OCI-LY7 (cell line): ENCODE measurements at places on chromosomes 16 and 17.

DNA sequence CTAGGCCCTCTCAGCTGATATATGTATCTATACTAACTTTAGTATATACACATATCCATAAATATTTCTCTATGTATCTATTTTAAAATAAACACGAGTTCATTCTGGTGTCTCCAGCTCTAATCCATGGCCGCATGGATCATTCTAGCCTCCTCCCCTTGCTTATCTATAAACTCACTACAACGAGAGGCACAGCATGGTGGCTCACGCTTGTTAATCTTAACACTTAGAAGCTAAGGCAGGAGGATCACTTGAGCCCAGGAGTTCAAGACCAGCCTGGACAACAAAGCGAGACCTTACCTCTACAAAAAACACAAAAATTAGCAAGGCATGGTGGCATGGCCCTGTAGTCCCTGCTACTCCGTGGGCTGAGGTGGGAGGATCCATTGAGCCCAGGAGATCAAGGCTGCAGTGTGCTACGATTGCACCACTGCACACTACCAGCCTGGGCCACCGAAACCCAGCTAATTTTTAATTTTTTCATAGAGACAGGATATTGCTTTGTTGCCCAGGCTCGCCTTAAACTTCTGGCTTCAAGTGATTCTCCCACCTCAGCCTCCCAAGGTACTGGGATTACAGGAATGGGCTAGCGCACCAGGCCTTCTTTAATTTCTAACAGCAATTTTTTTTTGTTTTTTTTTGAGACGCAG lies 3.9 kb upstream of the ZNF207 start:
- no peak for DNase-seq

- no peak for DNase-seq
Measured at GRCh38 chr16:69942627-69943170, 8.4 kb upstream of the CLEC18A start.

DNA sequence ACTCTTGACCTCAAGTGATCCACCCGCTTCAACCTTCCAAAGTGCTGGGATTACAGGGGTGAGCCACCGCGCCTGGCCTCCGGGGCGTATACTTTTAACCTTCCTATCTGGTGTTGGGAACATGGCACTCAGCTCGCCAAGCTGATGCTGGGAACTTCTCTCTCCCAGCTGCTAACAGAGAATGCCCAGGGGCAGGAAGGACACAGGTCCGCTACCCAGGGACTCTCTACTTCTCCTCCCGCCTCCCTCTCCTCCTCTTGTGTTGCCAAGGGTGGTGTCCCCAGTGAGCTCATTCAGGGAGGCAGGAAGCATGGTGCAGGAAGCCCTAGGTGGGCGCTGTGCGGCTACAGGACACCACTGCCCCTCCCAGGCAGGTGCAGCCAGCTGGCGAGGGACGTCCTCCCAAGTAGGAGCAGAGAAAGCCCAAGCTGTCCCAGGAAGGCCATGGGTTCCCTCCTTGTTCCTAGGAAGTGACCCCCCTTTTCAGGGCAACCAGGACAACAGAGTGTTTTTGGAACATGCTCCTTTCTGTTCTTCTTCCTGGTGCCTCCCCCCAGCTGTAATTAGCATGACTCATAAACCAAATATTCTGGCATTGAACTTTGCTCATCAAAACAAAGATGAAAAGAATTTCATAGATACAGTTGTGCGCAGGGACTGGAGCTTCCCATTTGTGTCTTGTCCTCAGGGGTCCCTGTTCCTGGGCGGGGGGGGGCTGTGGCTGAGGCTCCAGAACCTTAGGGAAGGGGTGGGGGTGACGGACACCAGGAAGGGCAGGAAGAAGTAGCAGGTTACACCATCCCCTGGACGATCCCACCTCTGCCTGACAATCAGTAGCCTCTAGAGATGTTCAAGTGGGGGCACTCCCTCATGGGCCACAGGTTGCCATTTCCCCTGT lies 2.7 kb downstream of the C1QTNF1 start:
- DNase-seq, result no peak

DNA sequence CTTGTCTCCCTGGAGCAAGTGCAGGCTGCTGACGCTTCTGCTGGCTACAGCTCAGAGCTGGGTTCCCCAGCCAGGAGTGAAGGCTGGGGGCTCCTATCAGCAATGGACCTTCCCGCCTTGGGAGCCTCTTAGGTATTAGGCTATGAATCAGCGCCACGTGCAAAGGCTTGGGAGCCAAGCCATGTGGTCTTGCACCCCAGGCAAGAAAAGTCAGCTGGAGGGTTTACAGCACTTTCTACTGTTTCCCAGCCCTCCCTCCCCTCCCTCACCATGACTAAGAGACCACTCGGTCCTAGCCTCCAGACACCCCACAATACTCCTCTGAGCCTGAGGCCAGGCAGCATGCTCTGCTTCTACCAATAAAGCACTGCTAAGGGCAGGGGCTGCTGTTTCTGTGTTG lies 12.3 kb downstream of the EPX start:
- no peak for DNase-seq

DNA sequence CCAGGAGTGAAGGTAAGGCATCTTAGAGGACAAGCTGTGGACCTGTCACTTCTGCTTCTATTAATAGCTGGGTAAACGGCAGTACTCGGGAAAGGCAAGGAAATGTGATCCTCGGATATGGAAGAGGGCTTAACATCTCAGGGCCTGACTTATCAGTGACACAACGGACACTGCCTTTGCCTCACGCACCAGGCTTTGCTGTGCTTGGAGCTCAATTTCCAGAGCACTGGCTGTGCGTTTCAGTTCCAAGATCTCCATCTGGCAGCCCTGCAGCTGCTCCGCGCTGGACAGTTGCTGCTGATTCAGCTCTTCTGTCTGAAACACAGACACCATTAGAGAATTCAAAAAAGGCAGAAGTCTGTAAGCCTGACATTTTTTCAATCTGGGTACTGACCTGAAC lies 3.5 kb downstream of the KRT40 start:
- no peak for DNase-seq

GRCh38 chr17:8742274-8742673 lies 2.4 kb downstream of the CCDC42 start:
- DNase-seq, result no peak

GRCh38 chr17:33981711-33982601 lies 273.1 kb upstream of the CCL2 start:
- DNase-seq, result no peak

DNA sequence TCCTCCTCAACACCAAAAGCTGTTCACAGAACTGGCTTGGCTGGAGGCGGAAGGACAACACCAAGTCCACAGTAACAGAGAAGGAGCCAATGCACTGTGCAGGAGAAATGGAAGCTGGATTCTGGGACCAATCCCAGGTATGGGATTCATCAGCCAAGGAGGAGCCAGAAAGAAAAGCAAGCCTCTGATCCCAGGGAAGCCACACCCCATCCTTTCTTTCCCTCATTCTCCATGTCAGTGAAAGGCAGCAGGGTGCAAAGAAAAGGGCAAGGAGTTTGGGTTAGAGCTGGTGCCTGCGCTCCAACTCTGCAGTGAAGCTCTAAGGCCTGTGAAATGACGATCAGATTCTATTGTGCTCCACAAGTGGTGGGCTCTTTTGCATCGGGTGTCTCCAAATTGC lies 11.0 kb downstream of the DCAKD start:
- no peak for DNase-seq

GRCh38 chr17:50423553-50424159 lies 2.4 kb upstream of the ACSF2 start:
- peak; percentile 15 for DNase-seq

- DNase-seq, result peak; percentile 27
Measured at GRCh38 chr16:10738231-10739077, 5.2 kb upstream of the NUBP1 start.

DNA sequence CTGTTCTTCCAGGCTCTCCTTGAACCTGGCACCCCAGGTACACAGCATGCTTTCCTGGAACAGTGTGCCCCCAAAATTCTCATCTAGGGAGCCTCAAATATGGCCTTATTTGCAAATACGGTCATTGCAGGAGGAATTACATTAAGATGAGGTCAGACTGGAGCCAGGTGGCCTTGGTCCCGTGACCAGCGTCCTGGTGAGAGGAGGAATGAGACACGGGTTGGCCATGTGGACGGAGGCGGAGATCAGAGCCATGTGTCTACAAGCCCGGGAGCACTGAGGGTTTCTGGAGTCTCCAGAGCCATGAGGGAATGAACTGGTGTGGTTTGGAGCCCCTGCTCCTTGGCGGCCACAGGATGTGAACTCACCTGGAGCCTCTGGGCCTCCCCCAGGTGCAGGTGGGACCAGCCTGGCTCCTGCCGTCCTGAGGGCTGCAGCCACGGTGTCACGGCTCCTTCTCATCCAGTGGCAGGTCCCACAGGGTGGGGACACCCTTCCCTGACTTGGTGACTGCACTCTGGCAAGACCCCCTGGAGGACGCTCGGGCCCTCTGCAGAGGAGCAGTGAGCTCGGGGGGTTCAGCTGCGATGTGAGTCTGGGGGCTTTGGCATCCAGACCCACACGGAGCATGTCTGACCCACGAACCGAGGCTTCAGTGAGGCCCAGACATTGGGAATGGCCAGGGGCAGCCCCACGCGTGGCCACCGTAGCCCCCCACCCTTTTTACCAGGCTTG lies 21.8 kb upstream of the GNG13 start:
- DNase-seq, result no peak

GRCh38 chr16:88809676-88810165 lies 2.0 kb downstream of the APRT start:
- DNase-seq, result no peak

GRCh38 chr17:4262703-4263102 lies 1.1 kb downstream of the ANKFY1 start:
- no peak for DNase-seq

GRCh38 chr17:83170571-83171260 lies 91.3 kb downstream of the METRNL start:
- DNase-seq, result no peak

- DNase-seq, result no peak
Measured at GRCh38 chr17:64156670-64157069, 26.7 kb upstream of the ERN1 start.

- peak; percentile 56 for DNase-seq
Measured at GRCh38 chr16:73057291-73058210, 9.6 kb upstream of the ZFHX3 start.

DNA sequence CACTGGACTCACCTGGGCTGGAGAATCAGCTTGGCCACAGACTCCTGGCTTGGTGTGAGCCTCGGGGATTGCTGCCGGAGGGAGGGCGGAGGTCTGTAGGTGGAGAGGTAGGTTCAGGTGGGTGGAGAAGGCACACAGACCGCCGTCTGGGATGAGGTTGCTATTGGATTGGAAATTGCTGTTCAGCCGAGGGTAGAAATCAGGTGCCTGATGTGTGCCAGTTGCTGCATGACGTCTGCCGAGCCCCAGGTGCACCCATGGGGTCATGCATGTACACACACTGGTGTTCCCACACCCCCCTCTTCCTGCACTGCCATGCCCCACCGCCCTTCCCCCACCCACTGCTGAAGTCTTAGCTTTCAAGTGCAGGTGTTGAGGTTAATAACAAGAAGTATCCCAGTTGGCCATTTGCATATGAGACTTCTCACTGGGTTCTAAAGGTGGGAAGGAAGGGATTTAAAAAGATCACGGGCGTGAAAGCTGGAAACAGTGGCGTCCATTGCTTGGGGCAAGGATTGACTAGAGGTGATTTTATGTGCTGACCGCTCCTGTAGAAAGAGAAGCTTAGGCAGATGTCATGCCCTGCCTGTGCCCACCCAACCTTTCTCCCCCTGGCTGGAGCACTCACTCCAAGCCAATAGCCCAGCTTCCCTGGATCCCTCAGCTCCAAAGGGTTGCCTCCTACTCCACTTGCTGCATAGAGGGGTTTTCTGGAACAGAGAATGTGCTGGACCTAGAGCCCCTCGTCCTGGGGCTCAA lies 193.6 kb downstream of the CCDC182 start:
- DNase-seq, result peak; percentile 100

DNA sequence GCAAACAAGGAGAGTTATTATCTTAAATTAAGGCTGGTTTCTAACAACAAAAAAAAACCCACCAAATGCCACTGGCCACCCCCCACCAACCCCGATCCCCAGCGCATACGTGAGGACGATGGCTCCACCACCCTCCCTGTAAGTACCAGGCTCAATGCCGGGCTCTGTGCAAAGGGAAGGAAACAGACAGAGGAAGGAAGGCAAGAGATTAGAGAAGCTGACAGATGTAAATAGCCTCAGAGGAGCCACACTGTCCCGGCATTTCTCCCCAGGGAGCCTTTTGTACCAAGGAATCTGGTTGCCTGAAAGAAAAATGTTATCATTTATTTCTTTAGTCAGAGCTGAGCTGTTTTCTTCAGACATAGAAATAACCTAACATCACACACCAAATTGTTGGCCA lies 13.1 kb downstream of the SOST start:
- no peak for DNase-seq

DNA sequence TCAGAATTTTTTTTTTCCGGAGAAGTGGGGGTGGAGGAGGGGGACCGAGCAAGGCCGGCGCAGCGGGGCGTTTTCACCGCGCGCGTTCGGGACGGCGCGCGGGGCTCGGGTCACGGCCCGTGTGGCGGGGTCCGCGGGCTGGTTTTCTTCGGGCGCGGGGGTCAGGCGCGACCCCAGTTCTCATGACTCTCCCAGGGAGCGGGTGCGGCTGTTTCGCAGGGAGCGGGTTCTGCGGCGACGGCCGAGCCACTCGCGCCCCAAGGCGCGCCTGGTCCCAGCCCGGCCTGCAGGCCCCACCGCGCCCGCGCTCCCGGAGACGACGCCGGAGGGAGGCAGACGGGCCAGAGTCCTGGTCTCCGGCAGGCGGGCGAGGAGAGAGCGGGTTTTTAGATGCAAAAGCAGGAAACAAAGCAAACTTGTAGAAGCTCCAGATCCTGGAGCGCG lies 1.0 kb downstream of the BAHCC1 start:
- DNase-seq, result no peak

- no peak for DNase-seq
Measured at GRCh38 chr17:4448197-4448980, 14.6 kb downstream of the SPNS3 start.

GRCh38 chr16:21617607-21618006 lies 18.2 kb downstream of the METTL9 start:
- DNase-seq, result no peak

DNA sequence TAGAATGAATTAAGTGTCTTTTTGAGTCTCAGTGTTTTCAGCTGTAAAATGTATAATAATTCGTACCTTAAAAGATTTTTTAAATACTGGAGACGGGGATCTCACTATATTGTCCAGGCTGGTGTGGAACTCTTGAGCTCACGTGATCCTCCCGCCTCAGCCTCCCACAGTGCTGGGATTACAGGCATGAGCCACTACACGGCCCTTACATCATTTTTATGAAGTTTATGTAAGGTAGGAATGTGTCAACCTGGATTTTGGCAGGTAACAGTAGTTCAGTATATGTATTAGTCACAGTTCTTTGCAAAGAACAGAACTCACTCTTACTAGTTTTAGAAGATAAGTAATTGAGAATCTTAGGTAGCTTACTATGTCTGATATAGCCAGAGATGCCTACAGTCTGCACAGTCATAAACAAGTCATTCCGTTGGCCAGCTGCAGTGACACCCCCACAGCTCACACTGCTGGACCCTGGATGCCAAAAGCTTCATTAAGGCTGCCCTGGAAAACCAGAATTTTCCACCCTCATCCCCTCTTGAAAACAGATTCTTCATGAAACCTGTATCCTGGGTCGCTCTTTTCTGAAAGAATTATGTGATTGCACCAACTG lies 583 bp upstream of the COX6A2 start:
- no peak for DNase-seq

- DNase-seq, result peak; percentile 56
Measured at GRCh38 chr17:42843358-42843934, 934 bp upstream of the AOC2 start.

- DNase-seq, result no peak
Measured at GRCh38 chr16:81539009-81539758, 94.6 kb downstream of the CMIP start.

GRCh38 chr17:69552986-69553667 lies 138.6 kb downstream of the MAP2K6 start:
- no peak for DNase-seq
